ENCODE measurements at places on chromosomes 6 and 20.
A peak's percentile ranks its signal among the peaks of the same experiment; 100 is the strongest.

GRCh38 chr6:112576423-112576822 lies 229.3 kb downstream of the RFPL4B start:
- no peak for DNase-seq

- DNase-seq, result no peak
Observed at GRCh38 chr6:43933148-43933885, 163.3 kb downstream of the VEGFA start.

DNA sequence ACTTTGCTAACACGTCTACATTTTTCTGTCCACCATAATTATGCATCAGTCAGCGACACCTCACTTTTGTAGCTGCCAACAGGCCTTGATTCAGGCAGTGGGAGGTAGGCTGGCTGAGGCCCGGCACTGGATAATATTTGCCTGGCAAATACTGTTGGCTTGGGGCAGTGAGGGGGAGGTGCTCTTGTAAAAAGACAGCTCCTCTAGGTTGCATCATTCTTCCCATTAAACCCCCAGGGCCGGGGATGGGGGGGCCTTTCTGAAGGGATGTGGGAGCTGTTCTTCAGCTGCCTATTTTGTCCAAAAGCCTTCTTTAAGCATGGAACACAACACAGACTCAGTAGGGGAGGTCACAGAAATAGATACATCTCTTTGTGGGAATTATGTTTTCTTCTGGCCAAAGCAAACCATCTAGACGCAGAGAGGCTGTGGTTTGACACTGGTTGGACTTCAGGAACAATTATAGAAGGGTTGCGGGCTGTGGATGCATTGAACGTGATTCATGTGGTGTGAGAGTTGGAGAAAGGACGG lies 338.3 kb upstream of the NT5E start:
- peak; percentile 6 for DNase-seq

DNA sequence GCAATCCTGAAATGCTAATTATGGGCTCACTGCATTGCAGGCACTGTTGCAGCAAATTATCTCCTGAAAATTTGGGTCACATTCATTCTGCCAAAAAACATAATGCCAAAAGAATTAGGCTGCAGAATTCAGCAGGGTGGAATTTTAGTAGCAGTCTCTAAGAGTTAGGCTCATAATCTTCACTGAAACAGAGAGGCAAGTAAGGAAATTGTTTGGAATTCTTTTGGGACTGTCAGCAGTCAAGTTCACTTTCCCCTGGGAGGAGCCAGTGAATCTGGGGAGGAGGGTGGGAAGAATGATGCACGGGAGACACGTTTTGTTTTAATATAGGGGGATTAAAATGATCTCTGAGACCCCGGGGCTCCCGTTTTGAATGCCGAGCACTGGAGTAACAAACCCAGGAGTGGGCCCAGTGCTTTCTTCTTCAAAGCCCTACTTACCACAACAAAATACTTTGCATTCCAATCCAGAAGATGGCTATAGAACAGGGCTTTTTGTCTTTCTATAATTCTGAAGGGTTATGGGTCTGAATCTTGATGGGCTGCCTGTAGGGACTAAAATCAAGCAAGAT lies 44.7 kb downstream of the SOBP start:
- DNase-seq, result no peak

GRCh38 chr6:135909737-135910387 lies 58.4 kb downstream of the PDE7B start:
- DNase-seq, result peak; percentile 75

DNA sequence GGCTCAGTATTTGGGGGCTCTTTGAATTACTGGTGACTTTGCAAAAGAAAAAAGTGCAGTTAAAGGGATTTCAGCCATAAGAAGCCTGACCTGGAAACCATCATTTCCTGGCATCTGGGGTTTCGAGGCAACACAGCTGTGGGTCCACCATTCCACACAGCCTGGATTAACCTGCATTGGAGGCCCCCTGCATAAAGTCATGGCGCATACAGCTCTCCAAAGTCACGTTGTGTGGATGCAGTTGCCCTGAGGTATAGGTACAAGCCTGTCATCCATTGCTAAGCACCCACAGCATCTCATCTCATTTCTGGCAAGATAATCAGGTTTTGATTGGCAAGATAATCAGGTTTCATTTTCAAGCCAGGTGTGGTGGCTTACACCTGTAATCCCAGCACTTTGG lies 54.5 kb upstream of the TAGAP start:
- no peak for DNase-seq

DNA sequence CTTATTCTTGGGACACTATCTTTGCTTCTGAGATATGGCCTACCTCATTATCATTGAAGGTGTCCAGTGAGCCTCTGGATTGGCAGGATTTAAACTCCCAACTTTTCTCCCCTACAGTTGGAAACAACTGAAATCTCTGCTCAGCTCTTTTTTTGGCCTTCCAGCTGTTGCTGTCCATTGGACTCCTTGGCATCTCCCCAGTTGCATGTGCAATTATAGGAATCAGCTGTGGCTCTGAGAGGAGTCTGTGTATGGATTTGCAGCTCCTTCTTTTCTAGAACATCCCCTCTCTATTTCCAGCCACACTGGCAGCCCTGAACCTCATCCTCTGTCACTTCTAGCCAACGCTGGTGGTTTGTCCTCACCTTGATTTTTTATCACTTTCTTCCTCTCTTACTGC lies 21.2 kb downstream of the RAB22A start:
- DNase-seq, result no peak

DNA sequence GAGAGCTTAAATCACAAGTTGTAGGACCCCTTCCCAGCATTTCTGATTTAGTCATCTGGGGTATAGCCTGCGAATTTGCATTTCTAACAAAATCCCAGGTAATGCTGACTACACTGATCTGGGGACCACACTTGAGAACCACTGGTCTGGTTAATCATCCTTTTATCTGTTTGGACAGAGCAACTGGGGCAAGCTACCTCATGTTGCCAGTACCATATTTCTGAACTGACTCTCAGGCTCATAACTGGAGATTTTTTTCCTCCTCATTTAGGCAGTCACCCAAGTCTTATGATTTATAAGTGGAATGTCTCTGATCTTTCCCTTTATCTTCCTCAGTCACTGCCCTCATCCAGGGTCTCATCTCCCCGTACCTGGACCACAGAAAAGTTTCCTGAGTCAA lies 12.0 kb upstream of the GTF3C6 start:
- no peak for DNase-seq

- peak; percentile 69 for DNase-seq
Observed at GRCh38 chr6:1396952-1397868, 7.8 kb downstream of the FOXF2 start.

GRCh38 chr6:150063640-150064039 lies 5.3 kb downstream of the ULBP3 start:
- DNase-seq, result no peak

DNA sequence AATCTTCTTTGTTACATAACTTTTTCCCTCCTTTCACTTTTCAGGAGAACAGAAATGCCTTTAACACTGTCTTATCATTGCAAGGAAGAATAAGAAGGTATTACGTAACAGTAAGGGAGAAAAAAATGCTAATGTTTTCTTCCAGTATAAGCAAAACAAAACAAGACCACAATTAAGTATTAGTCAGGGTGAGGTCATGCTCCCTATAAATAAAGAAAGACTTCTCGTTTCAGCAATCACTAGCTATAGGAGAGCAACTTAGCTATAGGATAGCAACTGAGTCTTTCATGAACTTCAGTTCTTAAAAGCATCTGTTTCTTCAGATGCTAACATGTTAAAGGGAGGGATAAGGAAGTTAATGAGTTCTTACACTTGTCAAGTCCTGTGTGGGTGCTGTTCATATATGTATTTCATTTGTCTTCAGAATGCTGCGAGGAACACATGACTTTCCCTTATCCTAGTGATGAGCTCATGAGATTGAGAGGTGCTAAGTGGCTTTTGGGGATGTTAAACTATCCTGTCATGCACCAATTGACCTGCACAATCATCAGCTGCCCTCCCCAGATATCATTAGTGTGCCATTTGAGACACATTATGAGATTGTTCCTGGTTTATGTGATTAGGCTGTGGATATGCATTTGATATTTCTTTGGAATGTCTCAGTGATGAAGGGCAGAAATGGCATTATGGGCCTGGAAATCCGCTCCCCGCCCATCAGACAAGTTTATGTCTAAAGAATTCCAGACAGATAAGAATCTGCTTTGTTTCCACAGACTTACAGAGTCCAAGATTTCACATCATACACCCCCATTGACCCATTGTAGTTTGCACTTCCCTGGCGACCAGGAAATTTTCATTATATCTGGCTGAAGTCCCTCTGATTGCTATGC lies 37.5 kb downstream of the LAMA4 start:
- DNase-seq, result no peak

GRCh38 chr6:44074439-44074812 lies 52.8 kb downstream of the MRPL14 start:
- no peak for DNase-seq

- no peak for DNase-seq
Observed at GRCh38 chr6:165849534-165850430, 186.7 kb upstream of the PDE10A start.

DNA sequence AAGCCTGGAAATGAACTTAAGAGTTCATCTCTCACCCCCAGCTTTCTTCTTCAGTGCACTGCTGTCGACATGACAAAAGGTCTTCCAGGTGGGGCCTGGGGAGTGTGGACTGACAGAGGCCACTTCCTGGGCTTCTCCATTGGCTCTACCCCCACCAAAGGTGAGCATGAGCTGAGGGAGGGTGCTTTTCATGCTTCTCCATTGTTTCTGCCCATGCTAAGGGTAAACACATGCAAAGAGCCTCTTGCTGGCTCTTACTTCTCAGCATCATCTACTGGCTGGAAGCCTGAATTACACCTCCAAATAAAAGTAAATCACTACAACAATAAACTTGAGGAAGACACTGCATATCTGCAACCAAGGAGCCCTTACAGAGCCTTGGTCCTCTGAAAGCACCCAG lies 227.2 kb downstream of the EPM2A start:
- no peak for DNase-seq

DNA sequence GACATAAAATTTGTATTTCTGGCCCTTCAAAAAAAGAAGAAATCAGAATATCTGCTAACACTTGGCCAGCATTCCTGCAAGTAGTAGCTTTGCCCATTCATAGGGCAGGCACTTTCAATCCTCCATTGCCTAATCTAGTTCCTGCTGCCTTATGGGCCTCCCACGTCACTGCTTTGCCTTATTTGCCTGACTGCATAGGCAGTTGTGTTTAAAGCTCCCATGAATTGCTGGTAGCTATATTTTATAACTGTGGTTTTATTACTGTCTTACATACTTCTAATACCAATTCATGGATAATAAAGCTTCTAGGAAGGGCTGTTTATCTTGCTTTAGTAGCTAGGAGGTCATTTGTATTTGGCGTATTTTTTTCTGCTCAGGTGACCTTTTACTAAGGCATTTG lies 7.7 kb upstream of the SLC35A1 start:
- no peak for DNase-seq

DNA sequence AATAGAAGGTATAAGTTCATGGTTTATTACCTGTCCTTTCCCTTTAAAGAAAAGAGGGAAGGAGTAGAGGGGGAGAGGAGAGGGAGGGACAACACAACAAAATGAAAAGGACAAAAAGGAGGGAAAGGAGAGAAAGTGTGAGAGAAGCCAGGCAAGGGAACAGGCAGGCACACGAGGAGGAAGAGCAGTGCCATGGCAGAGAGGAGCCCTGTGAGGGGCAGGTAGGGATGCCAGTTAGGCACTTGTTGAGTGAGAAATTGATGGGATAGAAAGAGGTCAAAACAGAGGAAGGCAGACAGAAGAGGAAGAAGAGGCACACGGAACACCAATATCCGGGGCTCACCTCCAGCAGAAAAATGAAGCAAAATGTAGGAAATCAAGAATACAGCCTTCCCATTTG lies 42.5 kb downstream of the TNFAIP3 start:
- no peak for DNase-seq

GRCh38 chr6:18203786-18204185 lies 48.6 kb downstream of the KDM1B start:
- no peak for DNase-seq

DNA sequence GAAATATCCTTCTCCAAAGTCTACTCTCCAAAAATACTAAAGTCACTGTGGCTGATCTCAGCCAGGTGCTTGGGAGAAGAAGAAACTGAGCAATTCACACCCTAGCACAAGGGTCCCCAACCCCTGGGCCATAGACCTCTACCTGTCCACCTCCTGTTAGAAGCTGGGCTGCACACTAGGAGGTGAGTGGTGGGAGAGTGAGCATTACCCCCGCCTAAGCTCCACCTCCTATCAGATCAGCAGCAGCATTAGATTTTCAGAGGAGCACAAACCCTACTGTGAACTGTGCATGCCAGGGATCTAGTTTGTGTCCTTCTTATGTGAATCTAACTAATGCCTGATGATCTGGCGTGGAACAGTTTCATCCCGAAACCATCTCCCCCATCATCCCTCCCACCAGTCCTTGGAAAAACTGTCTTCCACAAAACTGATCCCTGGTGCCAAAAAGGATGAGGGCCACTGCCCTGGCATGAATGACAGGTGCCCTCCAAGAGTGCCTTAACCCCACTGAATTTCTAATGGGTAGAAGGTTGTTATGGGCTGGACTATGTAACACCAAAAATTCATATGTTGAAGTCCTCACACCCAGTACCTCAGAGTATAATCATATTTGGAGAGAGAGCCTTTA lies 109.2 kb upstream of the CDYL start:
- DNase-seq, result no peak

DNA sequence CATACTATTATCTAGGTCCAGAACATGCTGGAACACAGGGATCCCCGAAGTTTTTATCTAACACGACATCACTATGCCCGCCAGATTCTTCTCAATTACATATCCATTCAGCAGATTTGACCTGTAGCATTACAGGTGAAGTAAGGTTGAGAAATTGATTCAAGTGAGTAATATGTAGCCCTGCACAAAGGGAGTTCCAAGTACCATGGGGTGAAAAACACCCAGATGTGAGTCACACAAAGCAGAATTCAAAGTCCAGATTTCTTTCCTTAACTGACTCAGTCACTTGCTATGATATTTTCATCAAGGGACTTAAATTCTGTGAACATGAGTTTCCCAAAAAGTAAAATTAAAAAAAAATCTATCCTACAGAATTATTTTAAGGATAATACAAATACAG lies 655.4 kb upstream of the PTCHD4 start:
- DNase-seq, result no peak

- no peak for DNase-seq
Observed at GRCh38 chr6:120304223-120304622, 954.7 kb upstream of the MAN1A1 start.

GRCh38 chr6:119140196-119141140 lies 62.0 kb upstream of the FAM184A start:
- DNase-seq, result no peak

- DNase-seq, result no peak
Observed at GRCh38 chr6:46893648-46894047, 28.1 kb downstream of the ADGRF5 start.

DNA sequence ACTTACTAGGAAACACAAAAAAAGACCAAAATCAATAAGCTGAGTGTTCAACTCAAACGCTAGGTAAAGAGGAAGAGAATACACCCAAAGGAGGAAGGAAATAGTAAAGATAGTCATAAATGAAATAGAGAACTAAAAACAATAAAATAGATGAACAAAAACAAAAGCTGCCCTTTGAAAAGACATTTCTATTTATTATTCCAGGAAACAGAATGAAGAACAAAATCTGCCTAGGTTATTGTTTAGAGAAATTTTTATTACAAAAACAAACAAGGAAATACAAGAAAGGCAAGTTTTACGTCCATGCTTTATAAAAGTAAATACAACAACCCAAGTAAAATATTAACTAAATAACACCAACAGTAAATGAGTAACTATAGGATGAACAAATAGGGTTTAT lies 20.1 kb downstream of the HLA-DMB start:
- DNase-seq, result no peak
